Endothelial cell (in vitro differentiated cells): ENCODE measurements at places on chromosomes 7 and 10. TPM values are rescaled to one million over a fixed set of nuclear protein-coding genes. Genes with fewer than 3 reads are reported as not detected.
A peak's percentile ranks its signal among the peaks of the same experiment; 100 is the strongest.

DNA sequence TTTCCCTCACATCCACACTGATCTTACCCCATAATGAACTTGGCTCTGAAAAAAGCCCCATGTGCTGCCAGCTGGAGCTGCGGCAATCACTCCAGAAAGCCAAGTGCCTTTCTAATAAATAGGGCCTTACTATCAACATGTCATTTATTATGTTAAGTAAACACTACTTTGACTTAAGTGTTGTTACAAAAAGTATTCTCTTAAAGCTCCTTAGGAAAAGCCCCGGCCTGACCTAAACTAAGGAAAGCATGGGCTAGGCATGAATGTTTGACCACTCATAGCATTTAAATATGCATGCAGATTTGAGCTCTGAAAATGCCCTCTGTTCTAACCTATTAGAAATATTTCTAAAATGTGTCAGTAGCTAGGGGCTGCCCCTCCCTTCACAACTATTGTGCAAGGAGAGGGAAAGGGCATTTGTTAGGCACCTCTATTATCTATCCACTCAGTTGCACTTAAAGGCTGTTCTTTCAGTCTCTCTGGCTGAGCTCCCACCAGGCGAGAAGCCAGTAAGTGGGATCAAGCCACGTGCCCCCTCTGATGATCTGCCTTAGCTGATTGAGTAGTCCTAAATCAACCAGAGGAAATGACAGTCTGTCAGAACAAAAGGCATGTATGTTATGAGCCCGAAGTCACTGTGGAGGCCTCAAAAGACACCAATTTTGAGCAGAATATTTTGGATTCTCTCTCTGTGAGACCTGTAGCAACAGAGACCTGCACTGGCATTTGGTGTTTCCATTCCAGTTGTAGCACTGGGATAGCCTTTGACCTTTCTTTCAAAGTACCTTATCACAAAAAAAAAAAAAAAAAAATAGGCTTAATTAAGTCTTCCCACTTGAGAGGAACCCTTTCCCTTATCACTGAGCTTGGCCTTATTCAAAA is 77.1 kb downstream of the ITGB8 start:
- DNase-seq: no peak

DNA sequence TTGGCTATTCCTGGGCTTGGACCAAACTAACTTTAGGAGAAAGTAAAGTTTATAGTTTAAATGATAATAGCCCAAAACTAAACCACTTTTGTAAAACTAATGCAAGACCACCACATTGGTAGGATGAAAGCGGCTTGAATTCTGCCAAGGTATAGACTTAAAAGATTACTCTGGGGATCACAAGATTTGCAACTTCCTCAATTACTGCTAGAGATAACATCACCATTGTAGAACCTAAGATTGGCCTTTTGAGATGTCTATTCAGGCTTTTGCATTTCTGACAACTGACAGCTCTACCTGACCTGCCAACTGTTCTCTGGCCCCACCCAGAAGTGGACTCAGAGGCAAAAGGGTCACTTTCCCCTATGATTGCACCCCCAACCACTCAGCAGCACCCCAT is 162.4 kb downstream of the TNS3 start:
- no peak for DNase-seq

GRCh38 chr7:134031835-134032617 is 95.1 kb upstream of the LRGUK start:
- DNase-seq: no peak

The GNAT3 gene
- not detected for total RNA-seq

GRCh38 chr10:10869592-10869991 is 148.1 kb upstream of the CELF2 start:
- no peak for DNase-seq

DNA sequence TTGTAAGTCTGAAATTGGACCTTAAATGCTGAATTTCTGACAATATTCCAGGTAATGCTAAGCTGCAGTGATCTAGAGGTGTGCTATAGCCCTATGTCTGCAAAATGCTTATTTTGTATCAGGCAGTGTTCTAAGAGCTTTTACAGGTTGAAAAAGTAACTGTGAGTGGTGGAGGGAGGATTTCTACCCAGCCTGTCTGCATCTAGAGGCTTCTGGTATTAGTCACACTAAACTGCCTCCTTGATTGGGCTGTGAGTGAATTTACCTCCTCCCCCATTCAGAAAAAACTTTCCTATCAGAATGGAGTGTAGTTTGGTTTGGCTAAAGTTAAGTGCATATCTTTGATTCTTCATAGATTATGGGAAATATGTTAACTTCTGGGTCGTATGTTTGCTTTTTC is 56.8 kb downstream of the BBS9 start:
- no peak for DNase-seq

The EPO gene
- total RNA-seq: 0.33 TPM

The ABCA13 gene
- 0.44 TPM for total RNA-seq

The TMEM209 gene
- total RNA-seq: 11.8 TPM

GRCh38 chr7:50542132-50542531 is 23.1 kb downstream of the DDC start:
- no peak for DNase-seq

DNA sequence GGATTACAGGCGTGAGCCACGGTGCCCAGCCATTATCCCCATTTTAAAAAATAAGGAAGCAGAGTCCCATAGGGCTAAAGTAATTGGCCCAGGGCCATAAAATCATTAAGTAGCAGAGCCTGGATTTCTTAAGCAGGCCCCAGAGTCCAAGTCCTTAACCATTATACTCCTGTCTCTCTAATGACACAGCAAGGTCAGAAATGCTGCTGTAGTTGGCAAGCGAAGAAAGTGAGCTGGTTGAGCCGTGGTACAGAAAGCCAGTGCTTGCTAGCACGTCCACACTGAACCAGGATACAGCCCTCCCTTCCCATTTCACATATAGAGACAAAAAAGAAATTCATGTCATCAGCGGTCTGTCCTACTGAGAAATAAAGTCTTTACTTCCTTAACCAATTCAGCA is 562.7 kb downstream of the GALNT17 start:
- DNase-seq: no peak

DNA sequence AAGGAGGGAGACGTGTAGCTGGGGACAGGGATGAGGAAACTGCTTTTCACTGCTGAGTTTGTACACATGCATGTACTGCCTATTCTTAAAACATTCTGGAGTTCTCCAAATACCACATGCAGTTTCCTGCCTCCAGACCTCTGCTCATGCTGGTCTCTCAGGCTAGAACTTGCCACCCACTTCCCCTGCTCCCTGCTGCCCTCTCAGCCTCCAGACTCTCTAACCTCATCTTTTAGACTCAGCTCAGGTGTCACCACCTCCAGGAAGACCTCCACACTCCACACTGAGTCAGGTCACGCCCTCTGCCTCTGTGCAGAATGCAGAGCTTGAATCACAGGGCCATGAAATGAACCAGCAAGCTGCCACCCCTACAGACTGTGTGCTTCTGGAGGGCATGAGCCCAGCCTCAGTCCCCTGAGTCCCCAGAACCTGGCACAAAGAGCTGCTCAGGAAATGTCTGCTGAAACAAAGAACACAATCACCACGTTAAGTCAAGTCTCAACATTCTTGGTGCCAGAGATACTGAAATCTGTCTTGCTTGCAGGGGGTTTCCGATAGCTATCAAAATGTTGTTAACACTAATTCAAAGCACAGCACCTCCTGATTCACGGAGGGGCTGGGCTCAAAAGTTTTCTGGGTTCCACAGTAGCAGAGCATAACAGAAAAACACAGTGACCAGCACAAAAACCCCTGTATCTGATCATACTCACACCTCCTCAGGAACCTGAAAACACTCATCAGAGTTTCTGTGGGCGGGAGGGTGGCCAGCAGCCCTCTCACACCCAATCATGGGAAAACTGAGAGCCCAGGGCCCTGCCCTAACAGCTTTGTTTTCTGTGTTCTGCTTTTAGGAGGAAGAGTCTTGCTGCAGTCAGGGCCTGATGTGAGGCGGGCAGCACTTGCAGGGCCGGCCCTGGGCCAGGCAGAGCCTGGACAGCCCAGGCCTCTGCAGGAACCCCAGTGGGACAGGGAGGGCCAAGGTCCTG is 21.1 kb downstream of the FAM53B start:
- DNase-seq: no peak

The PMS2 gene
- 16.3 TPM for total RNA-seq

The OR6V1 gene
- total RNA-seq: not detected

GRCh38 chr10:110433740-110434139 is 64.0 kb upstream of the DUSP5 start:
- DNase-seq: no peak

The NKX1-2 gene
- total RNA-seq: 0.77 TPM

- peak; percentile 25 for DNase-seq
Measured at GRCh38 chr7:155885167-155886155, 73.2 kb upstream of the SHH start.

DNA sequence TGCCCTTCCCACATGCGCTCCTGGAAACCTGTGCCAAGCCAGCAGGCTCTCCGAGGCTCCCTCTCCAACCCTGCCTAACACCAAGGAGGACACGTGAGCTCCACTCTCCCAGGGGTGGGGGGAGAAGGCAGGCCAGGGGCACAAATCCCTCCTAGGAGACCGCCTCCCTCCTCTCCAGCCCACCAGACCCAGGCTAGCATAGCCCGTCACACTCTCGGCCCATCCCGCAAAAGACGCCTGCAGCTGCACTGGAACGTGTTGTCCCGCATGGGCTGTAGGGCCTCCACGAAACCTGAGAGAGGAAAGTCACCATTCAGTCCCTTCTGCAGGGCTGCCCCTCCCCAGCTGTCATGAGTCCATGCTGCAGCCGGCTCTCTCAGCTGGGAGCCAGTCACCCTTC is 126.3 kb downstream of the MAD1L1 start:
- DNase-seq: no peak

- no peak for DNase-seq
Measured at GRCh38 chr10:42652858-42653257, 14.5 kb upstream of the ZNF33B start.

GRCh38 chr10:14270370-14270769 is 60.4 kb downstream of the FRMD4A start:
- no peak for DNase-seq

- DNase-seq: no peak
Measured at GRCh38 chr10:35271086-35271858, 65.0 kb upstream of the CCNY start.

DNA sequence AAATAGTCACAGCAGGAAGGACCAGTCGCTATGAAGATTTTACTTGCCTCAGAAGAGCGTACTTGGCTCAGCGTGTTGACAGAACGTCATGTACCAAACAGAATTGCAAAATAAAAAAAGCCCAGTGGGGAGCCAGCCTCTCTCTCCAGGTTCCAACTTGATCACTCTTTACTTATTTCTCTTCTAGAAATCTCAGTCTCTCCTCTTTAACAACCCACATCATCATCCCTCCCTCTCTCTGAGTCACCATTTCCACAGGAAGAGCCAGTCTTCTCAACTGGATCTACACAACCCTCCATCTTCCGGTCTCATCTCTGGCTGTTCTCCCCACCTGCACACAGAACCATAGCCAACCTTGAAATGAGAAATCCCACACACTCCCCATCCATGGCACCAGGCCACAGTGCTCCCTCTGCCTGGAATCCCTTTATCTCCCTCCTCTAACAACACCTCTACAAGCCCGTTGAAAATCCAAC is 718.3 kb downstream of the GRID1 start:
- DNase-seq: no peak

- DNase-seq: no peak
Measured at GRCh38 chr10:113663908-113664307, at the start of gene NRAP. Gene NRAP (minus strand): TSS chr10:113664041. CDS start chr10:113663882, 159 bp downstream.

DNA sequence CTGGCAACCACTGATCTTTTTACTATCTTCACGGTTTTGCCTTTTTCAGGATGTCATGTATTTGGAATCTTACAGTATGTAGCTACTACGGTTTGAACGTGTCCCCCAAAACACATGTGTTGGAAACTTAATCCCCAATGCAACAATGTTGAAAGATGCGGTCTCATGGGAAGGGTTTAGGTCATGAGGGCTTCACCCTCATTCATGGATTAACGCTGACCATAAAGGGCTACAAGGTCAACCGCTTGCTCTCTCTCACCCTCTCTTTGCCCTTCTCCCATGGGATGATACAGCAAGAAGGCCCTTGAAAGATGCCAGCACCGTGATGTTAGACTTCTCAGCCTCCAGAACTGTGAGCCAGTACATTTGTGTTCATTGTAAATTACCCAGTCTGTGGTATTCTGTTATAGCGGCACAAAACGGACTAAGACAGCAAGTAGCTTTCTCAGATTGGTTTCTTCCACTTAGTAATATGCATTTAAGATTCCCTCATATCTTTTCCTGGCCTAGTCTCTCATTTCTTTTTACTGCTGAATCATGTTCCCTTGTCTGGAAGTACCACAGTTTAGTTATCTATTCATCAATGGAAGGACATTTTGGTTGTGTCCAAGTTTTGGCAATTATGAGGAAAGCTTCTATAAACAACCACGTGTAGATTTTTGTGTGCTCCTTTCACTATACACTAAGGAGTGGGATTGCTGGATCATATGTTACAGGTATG is 3.0 kb upstream of the CRYGN start:
- DNase-seq: no peak

The HOXA7 gene
- total RNA-seq: not detected

The PLXNA4 gene
- total RNA-seq: 3.5 TPM

- DNase-seq: no peak
Measured at GRCh38 chr7:159197066-159197975, 52.7 kb upstream of the VIPR2 start.

GRCh38 chr7:7164591-7164990 is 17.8 kb upstream of the C1GALT1 start:
- DNase-seq: no peak

The ACTL6B gene
- total RNA-seq: not detected

- no peak for DNase-seq
Measured at GRCh38 chr10:50260791-50261281, 9.5 kb upstream of the ASAH2 start.

- DNase-seq: no peak
Measured at GRCh38 chr10:130421909-130422308, 285.7 kb downstream of the GLRX3 start.

DNA sequence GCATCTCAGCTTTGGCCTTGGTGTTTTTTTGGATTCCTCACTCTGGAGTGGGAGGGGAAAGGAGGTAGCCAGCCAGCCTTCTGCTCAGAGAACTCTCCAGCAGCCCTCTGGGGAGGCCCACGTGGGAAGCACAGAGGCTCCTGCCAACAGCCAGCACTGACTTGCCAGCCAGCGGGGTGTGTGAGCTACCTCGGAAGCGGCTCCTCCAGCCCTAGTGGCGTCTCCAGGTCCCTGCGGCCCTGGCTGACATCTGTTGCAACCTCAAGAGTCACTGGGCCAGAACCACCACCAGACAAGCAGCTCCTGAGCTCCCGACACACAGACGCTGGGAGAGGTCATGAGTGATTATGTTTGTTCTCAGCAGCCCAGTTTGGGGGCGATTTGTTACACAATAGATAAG is 180.2 kb upstream of the FZD8 start:
- DNase-seq: peak; percentile 19

The CALML3 gene
- total RNA-seq: not detected

GRCh38 chr10:114632869-114633715 is 25.0 kb downstream of the ABLIM1 start:
- no peak for DNase-seq

- DNase-seq: no peak
Measured at GRCh38 chr7:91085175-91085574, 179.1 kb upstream of the FZD1 start.

DNA sequence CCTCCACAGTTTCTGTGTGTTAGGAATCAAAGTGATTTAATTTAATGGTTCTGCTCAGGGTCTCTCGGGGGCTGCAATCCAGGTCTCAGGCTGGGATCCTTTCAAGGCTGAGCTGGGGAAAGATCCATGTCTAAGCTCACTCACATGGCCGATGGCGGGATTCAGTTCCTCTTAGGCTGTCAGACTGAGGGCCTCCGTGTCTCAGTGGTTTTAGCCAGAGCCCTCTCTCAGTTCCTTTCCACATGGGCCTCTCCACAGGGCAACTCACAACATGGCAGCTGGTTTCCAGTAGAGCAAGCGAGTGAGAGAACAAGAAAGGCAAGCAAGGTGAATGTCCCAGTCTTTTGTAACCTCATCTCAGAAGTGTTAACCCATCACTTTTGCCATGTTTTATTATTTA is 26.9 kb downstream of the CAV1 start:
- no peak for DNase-seq

The HYCC1 gene
- total RNA-seq: 93.8 TPM
